ENCODE measurements at places on chromosomes 6 and 20.

DNA sequence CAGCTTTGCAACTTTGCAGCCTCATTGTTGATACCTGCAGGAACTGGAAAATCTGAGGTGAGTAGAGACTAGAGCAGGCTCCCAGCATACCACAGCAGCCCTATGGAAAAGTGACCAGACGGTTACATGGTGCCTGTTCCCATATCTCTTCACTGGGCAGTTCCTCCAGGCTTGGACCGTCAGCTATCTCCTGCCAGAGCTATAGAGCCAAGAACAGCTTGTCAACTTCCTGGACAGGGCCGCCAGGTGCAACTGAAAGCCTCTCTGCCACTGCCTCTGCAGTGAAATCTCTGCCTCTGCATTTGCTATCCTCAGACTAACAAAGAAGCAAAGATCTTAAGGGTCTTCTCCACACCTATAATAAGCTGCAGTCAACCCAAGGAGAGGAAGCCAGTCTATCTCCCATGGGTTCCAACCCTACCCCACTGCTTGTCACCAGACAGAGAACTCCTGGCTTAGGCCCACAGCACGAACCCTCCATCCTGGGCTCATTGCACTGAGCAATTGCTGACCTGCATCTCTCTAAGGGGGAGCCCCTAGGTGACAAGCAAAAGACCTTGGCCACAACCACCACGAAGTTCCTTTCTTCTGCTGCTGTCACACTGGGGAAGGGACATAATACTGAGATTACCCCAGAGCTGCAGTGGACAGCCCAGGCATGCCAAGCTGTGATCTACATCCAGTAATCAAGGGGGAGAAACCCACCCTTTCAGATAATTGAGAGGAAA is 60.1 kb upstream of the KHDRBS2 start:
- DNase-seq: no peak

DNA sequence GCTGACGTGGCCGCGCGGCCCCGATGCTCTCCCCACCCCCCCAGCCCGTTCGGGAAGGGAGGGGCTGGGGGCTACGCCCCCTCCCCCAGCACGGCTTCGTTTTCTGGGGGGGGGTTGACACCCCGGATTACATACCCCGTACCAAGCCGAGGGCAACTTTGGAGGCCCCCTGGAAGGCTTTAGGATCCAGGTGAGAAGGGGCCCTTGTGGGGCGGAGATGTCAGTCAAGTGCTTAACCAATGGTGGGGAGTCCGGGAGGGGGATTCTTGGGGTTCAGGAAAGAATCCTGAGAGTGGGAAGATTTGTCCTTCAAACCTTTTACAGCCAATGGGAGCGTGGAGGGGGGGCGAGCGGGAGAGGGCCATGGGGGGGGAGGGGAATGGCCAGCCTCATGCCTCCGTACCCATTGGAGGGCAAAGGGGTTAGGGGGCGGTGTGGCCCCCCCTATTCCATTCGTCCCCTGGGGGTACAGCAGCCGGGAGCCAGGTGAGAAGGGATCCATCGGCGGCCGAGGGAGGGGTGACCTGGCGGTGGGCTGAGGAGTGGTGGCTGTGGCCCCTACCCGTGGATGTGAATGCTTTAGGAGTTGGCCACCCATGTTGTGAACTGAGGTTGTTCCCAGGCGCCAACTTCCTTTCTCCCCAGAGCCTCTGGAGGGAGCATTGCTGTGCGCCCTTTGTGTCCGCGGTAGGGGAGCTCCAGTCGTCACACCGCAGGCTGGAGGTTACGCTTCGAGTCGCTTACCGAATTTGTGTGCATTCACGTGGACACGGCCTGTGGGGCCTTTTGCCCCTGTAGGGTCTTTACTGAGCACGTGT is 682 bp downstream of the BRD2 start:
- peak; percentile 68 for DNase-seq

DNA sequence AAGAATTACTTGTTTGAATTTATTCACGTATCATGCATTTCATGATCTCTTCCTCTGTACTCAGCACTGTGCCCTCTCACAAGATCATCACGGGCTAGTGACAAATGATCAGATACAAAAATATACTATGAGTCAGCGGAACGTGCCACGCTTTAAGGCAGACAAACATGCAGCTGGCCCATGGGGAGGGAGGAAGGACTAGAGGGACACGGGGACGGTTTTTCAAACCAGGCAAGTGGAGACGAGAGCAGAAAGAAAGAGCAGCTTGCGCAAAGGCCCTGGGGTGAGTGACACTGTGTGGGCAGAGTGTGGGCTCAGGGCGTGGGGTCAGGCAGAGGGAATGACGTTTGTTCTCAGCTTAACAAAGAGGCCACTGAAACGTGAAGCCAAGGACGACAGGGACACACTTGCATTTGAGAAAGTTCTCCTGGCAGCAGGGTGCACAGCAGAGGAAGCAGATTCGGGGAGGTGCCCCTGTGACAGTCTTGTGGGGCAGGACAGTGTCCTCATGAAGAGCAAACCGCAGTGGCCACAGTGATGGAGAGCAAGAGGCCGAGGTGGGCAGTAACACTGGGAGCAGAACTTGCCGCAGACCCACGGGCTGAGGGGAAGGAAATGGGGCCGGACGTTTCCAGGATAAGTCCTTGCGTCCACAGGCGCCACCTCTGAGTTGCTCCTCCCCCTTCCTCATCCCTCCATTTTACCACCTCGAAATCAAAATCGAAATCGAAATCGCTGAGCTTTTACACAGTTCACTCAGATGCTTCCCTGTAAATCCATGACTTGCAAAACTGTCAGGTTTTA is 6.9 kb upstream of the RPS6KA2 start:
- DNase-seq: no peak

DNA sequence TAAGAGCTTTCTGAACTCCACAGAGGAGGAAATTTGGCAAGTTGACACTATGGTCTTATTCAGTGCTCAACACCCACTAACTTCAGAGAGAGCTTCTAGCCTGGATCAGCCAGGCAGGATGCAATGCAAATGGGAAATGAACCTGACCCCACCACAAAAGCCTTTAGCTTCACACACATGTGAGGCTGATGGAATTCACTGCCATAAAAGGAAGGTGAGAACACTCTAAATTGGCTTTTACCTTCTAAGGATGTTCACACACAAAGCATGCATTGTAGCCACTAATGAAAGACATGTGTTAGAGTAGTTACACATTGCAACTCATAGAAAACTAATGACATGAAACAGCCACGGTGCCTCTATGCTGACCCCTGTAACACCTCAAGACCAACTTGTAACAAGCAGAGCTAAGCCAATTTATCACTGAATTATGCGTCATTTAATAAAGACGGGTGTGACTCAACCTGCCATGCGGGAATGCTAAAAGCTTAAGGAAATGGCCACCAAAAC is 262.1 kb downstream of the HACE1 start:
- no peak for DNase-seq

DNA sequence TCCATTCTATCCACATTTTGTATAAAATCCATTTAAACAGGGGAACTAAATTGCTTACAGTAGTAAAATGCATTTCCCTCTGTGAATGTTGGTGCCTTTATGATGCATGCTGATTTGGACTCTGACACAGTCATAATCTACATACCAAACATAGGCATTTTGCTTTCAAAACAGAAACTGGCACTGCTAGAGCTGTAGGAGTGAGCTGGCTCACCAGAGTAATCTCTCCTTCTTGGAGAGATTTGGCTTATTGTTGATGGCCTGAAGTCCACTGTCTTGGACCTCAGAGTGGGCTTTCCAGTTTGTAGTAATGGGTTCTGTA is 363.2 kb upstream of the FLRT3 start:
- no peak for DNase-seq

- DNase-seq: no peak
These were observed 32.4 kb downstream of the MDGA1 start for GRCh38 chr6:37665304-37665703.

DNA sequence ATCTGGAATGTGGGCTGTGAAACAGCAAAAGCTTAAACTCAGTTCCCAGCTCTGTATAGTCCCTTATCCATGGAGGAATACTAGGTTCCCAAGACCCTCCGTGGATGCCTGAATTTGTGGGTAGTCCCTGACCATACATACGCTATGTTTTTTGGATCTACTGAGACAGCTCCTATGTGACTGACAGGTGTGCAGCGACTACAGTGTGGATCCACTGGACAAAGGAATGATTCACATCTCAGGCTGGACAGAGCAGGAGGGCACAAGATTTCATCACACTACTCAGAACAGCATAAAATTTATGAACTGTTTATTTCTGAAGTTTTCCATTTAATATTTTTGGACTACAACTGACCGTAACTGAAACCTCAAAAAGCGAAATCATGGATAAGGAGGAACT is 125.3 kb downstream of the MAP7 start:
- no peak for DNase-seq

GRCh38 chr6:111564482-111564945 is 41.2 kb downstream of the TRAF3IP2 start:
- DNase-seq: no peak

DNA sequence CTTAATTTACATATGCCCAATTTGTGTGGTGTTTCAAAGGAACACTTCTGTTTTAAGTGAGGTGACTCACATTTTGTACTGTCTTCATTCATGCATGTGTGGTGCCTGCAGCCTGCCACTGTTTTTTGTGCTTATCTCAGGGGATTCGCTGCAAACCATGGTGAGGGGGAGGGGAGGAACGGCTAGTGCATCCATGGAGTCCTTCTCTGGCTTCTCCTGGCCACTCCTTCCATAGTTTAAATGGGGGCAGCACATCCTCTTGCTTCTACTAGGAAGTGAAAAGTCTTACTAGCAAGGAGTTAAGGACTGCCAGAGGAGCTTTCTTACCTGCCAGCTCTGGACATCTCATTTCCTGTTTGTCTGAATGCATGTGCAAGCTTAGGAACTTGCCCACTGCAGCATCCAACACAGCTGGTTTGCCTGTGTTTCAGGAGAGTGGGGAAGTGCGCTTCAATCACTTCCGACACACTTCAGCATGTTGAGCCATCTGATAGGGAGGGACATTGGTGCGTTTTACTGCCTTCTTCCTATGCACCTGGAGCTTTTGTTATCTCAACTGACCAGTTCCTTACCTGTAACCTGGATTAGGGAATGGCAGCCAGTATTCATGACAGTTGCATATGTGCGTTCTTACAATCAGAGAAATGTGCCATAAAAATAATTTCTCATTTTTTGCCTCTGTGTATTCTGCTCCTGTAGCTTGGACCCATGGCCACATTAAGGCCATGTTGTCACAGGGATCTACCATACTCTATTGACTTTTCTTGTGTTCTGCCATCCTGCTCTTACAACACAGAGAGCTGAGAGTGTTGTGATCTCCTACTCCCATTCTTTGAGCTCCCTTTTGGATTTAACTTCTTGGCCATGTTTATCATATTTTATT is 211.3 kb downstream of the ARID1B start:
- DNase-seq: no peak

GRCh38 chr20:57892471-57892870 is 182.7 kb upstream of the PMEPA1 start:
- DNase-seq: no peak

GRCh38 chr6:135052939-135053338 is 1.7 kb downstream of the HBS1L start:
- no peak for DNase-seq

DNA sequence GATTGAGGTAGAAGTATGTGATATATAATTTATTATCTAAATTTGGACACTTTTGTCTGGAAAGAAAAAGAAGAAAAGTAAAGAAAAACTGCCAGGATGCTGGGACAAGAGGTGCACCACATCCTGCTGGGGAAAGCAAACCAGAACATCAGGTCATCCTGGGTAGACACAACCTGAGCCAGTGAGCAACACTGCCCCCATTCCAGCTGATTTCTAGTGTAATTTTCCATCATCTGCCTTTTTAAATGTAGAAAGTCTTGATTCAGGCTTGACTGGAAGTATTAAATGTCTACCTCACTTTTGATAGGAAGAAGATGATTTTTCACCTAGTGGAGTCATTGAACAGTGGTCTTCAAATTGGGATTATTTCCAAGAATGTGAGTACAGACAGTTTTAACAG is 1164.5 kb upstream of the CITED2 start:
- DNase-seq: no peak

DNA sequence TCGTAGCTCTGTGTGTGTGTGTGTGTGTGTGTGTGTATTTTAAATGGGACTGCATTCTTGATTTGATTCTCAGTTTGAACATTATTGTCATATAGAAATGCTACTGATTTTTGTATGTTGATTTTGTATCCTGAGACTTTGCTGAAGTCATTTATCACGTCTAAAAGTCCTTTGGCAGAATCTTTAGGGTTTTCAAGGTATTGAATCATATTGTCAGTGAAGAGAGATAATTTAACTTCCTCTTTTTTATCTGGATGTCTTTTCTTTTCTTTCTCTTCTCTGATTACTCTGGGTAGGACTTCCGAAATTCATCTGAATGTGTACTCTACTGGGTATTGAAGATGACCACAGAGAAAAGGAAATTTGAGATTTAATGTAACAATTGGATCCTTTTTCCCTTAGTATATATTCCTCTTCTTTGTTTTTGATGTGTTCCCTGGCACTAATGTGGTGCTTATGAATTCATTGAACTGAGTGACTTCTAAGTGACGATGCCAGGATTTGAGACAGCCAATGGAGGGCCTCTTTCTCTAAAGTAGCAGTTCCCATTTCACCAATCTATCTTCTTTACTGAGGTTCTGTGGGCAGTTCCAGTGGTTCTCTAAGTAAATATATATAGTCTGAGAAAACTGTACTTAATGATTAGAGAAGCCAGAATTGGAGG is 47.6 kb downstream of the TNFAIP3 start:
- no peak for DNase-seq

DNA sequence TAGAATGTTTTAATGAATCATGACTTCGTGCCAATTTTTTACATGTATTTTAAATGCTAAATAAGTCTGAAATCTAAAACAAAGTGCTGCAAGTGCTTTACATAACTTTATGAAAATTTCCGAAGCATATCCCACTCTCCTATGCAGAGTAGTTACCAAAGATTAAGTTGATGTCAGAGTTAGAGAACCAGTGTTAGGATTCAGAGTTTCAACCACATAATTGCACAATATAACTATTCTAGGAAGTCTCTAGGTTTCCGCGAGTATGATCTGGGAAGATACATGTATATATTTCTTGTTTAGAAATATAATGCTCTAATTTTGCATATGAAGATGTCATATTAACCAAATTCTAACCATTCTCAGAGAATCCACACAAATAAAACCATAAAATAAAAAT is 74.8 kb downstream of the ASCC3 start:
- no peak for DNase-seq
